Lung (tissue), 17 donors: ENCODE measurements at places on chromosomes 6 and 20. TPM values are rescaled to one million over a fixed set of nuclear protein-coding genes. Genes with fewer than 3 reads are reported as not detected.

GRCh38 chr6:44475779-44476434, 88.4 kb downstream of the CDC5L start:
- H3K27ac ChIP-seq = no peak overlapping the region
- H3K36me3 ChIP-seq = no peaks in the 10 kb centered on the region
- no peak overlapping the region for H3K4me3 ChIP-seq
- peak; percentile 79 for DNase-seq
- H3K27me3 ChIP-seq = no peaks in the 10 kb centered on the region

DNA sequence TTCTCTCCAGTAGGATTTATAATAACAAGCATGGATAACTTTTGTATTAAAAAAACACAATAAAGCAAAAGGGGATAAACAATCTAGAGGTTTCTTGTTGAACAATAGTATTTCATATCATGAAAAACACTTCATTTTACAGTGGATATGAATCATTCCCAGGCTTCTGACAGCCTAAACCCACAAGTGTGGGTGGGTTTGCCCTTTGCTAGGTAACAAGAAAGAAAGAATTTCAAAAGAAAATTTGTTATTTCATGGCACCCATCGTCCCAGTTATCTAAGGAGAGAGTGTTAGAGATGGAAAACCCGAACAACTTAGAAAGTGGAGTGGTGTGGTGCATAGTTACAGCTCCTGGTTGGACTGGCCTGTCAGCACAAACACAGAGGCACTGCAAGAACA, 76.1 kb upstream of the GPR6 start:
- no peak for DNase-seq
- no peaks in the 10 kb centered on the region for H3K27me3 ChIP-seq
- H3K4me1 ChIP-seq = no peaks in the 10 kb centered on the region
- no peaks in the 10 kb centered on the region for H3K36me3 ChIP-seq
- H3K27ac ChIP-seq = no peak overlapping the region

DNA sequence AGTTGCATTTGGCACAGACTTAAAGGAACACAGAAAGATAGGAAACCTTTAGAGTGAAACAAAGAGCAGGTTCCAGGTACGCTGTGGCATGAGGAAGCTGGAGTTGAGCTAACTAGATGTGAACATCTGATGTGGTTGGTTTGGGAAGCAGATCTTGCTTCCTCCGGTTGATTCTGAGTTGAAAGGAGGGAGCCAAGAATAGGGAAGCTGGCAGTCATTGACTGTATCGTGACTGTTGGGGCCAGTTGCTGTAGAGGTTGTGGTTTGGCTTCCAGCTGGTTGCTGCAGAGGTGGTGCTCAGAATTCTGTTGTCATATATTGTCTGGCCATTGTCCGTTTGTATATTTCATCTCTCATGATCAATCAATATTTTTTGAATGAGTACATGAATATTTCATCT, 325.9 kb downstream of the PLCB1 start:
- H3K36me3 ChIP-seq = no peaks in the 10 kb centered on the region
- no peaks in the 10 kb centered on the region for H3K4me1 ChIP-seq
- no peak overlapping the region for H3K27ac ChIP-seq
- no peak overlapping the region for H3K4me3 ChIP-seq
- H3K27me3 ChIP-seq = no peaks in the 10 kb centered on the region
- no peak for DNase-seq

GRCh38 chr6:12119085-12119588, 107.0 kb downstream of the HIVEP1 start:
- H3K27ac ChIP-seq = no peak overlapping the region
- no peak overlapping the region for H3K4me3 ChIP-seq
- peaks cover 13% of the 10 kb centered on the region for H3K36me3 ChIP-seq
- H3K27me3 ChIP-seq = no peaks in the 10 kb centered on the region

DNA sequence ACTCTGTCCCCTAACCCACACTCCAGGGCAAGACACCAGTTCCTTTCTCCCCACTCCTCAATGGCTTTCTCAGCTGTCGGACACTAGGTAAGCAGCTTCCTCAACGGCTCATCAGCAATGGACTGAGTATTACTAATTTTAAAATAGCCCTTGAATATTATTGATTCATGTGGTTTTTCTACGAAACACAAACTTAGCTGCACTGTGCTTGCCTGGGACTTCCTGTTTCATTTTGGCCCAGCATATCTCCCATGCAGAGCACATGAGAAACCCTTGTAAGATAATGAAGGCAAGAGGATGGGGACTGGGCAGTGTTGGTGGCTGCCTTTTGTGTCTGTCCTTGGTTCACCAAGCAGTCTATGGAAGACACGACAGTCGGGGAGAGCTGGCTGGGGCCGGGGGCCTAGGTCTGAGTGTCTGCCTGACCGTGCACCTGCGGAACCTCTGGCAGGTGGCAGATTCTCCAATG, 48.9 kb downstream of the RNASET2 start:
- DNase-seq = no peak
- no peaks in the 10 kb centered on the region for H3K27me3 ChIP-seq
- H3K27ac ChIP-seq = no peak overlapping the region
- peaks cover 5% of the 10 kb centered on the region for H3K4me1 ChIP-seq
- H3K36me3 ChIP-seq = no peaks in the 10 kb centered on the region
- no peak overlapping the region for H3K4me3 ChIP-seq

DNA sequence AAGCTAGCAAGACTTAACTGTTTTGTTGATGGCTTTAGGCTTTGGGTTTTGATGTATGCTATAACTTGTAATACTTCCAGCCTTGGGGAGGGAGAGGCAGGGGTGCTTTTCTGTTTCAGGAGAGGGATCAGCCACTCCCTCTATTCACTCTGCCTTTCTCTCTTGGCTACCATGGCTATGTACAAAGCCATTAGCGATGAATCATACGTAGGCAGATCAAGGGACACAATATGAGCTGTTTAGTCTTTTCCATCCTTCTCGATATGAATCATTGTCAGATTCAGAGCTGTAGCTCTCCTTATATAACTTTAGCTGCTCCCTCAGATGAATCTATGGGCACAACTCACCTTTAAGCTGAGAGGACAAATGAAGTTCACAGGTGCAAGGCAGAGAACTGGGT, 230.6 kb downstream of the TSHZ2 start:
- no peak for DNase-seq
- H3K27me3 ChIP-seq = no peaks in the 10 kb centered on the region
- H3K27ac ChIP-seq = no peak overlapping the region
- no peaks in the 10 kb centered on the region for H3K4me1 ChIP-seq
- no peaks in the 10 kb centered on the region for H3K36me3 ChIP-seq
- no peak overlapping the region for H3K4me3 ChIP-seq

DNA sequence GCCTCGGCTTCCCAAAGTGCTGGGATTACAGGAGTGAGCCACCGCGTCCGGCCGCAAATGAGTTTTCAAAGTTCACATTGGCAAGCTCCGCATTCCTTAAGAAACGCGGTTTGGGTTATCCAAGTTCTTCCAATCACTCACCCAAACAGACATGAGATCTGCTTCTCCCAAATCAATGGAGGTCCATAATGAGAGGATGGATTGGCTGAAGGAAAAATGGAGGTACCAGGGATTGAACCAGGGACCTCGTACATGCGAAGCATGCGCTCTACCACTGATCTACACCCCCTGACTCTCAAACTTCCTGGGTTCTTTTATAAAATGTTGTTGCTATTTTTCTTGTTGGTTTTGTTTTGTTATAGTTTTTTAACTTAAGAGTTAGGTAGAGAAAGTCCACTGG, 170.0 kb downstream of the GPX5 start:
- H3K27ac ChIP-seq = no peak overlapping the region
- no peaks in the 10 kb centered on the region for H3K36me3 ChIP-seq
- no peak overlapping the region for H3K4me3 ChIP-seq
- DNase-seq = peak; percentile 37
- H3K27me3 ChIP-seq = peaks cover 36% of the 10 kb centered on the region
- no peaks in the 10 kb centered on the region for H3K4me1 ChIP-seq

- no peaks in the 10 kb centered on the region for H3K27me3 ChIP-seq
- H3K4me1 ChIP-seq = no peaks in the 10 kb centered on the region
- DNase-seq = no peak
- no peaks in the 10 kb centered on the region for H3K36me3 ChIP-seq
Observed at GRCh38 chr20:14740380-14740779, 403.0 kb upstream of the FLRT3 start.

- no peaks in the 10 kb centered on the region for H3K4me1 ChIP-seq
- H3K36me3 ChIP-seq = no peaks in the 10 kb centered on the region
- DNase-seq = no peak
- H3K4me3 ChIP-seq = no peak overlapping the region
- H3K27me3 ChIP-seq = no peaks in the 10 kb centered on the region
Observed at GRCh38 chr6:168120390-168121302, 41.6 kb upstream of the FRMD1 start.

DNA sequence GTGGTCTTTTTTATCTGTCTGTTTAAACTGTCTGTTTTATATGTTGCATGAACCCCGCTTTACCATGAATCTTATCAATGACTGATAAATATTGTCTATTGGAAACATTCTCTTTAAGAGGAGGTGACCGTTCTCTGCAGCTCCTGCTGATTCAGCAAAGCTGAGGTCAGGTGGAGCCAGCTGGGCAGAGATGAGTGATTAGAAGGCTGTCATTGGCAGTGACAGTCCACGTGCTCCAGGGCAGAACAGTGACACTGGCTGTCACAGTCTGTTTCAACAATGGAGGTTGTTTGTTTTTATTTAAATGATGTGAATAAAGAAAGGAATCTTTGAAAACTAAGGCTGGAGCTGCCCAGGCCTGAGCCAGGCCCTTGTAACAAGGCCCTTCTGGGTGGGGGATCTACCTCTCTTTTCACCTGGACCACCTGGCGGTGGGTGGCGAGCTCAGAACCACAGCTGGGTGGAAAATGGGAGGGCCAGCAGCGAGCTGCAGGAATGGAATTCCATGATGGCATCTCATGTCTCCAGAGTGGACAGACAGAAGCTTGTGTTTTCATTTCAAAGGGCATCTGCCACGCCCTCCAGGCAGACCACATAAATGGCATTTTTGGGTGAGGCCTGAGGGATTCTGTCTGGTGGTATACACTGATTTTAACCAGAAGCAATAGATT, 12.6 kb downstream of the SYNJ2 start:
- no peak for DNase-seq
- no peaks in the 10 kb centered on the region for H3K36me3 ChIP-seq
- H3K4me1 ChIP-seq = no peaks in the 10 kb centered on the region
- no peaks in the 10 kb centered on the region for H3K27me3 ChIP-seq
- no peak overlapping the region for H3K4me3 ChIP-seq
- H3K27ac ChIP-seq = no peak overlapping the region

- H3K4me1 ChIP-seq = no peaks in the 10 kb centered on the region
- no peaks in the 10 kb centered on the region for H3K36me3 ChIP-seq
- no peak overlapping the region for H3K4me3 ChIP-seq
- peak; percentile 41 for DNase-seq
- H3K27ac ChIP-seq = no peak overlapping the region
- no peaks in the 10 kb centered on the region for H3K27me3 ChIP-seq
Observed at GRCh38 chr20:7859356-7859802, 80.9 kb downstream of the HAO1 start.

GRCh38 chr6:83867527-83868161, 8.2 kb downstream of the CYB5R4 start:
- H3K36me3 ChIP-seq = peaks cover 9% of the 10 kb centered on the region
- no peaks in the 10 kb centered on the region for H3K27me3 ChIP-seq
- H3K27ac ChIP-seq = no peak overlapping the region
- H3K4me3 ChIP-seq = no peak overlapping the region

DNA sequence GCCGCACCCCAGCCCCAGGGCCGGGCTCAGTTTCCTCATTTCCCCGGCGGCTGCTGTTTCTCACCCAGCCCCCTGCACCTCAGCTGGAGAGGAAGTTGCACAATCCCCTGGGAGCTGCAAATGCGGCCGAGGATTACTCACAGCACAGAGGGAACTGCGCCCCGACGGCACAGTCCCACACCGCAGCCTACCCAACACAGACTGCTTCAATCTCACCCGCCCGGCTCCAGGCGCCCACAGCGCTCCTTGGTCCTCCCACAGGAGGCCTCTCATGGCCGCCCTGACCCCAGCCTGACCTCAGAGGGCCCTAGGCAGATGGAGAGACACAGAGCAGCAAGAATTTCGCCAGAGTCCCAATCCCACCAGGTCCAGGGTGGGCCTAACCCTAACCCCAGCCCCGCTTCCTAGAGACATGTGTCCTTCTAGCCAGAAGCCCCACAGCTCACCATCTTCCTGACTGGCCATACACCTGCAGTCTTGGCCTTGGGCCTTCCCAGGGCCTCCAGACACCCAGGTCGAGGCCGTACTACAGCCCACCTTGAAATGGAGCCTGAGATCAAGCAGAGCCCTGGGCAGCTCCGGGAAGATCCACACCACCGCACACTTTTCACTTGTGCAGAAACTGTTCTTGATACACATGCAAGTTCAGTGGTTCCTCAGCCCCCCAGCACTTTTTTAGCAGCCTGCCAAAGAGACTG, 11.7 kb downstream of the TFEB start:
- no peaks in the 10 kb centered on the region for H3K27me3 ChIP-seq
- H3K4me1 ChIP-seq = peaks cover 7% of the 10 kb centered on the region
- peak overlapping the region; percentile 80 for H3K27ac ChIP-seq
- peak; percentile 87 for DNase-seq

DNA sequence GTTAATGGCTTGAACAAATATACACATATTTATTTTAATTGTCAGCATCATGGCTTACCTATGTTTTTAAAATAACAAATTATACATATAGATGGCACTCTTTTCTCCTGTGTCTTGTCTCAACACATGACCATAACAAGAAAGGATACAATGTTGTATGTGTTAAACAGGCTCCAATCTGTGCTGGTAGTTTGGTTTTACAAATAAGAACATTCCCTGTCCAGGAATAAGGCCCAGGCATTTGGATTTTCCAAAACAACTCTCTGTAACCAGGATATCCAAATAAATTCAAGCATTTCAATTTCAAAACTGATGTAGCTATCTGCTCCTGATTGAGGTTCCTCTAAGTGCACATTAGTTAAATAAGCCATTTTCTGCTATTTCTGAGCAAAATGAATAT, 17.1 kb downstream of the METTL24 start:
- no peak overlapping the region for H3K27ac ChIP-seq
- H3K4me1 ChIP-seq = no peaks in the 10 kb centered on the region
- no peak overlapping the region for H3K4me3 ChIP-seq
- no peaks in the 10 kb centered on the region for H3K36me3 ChIP-seq

GRCh38 chr6:1609648-1610496, at the start of gene FOXC1:
Gene FOXC1 (plus strand): TSS chr6:1609915. CDS start chr6:1610446, 531 bp downstream.
- DNase-seq = peak; percentile 82
- peaks cover 70% of the 10 kb centered on the region for H3K27me3 ChIP-seq
- H3K4me3 ChIP-seq = peak within 1 kb of the TSS; percentile 60
- peak within 1 kb of the TSS; percentile 79 for H3K27ac ChIP-seq
- peaks cover 7% of the 10 kb centered on the region for H3K4me1 ChIP-seq

DNA sequence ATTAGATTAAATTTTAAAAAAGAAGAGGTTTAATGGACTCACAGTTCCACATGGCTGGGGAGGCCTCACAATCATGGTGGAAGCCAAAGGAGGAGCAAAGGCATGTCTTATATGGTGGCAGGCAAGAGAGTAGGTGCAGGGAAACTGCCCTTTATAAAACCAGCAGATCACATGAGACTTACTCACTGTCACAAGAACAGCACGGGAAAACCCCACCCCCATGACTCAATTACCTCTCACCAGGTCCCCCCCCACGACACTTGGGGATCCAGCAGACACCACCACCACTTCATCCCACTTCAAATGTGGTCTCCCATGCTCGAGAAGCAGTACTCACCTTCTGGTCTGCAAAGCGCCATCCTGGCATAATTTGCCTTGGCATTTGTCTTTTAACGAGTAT, 24.6 kb downstream of the MTFR2 start:
- no peak for DNase-seq
- H3K27ac ChIP-seq = no peak overlapping the region
- no peaks in the 10 kb centered on the region for H3K4me1 ChIP-seq
- no peaks in the 10 kb centered on the region for H3K36me3 ChIP-seq
- no peak overlapping the region for H3K4me3 ChIP-seq

The KPNA5 gene
- 11.2 TPM for total RNA-seq

The PGBD1 gene
- total RNA-seq = 5.8 TPM

The PLA2G7 gene
- 6.7 TPM for total RNA-seq

The TRDN gene
- total RNA-seq = not detected

The RARS2 gene
- total RNA-seq = 40.5 TPM

The ANGPT4 gene
- total RNA-seq = not detected

The KCNK5 gene
- 20.5 TPM for total RNA-seq

The RBL1 gene
- 9.0 TPM for total RNA-seq
